ENCODE measurements at places on chromosomes 3 and 15.

DNA sequence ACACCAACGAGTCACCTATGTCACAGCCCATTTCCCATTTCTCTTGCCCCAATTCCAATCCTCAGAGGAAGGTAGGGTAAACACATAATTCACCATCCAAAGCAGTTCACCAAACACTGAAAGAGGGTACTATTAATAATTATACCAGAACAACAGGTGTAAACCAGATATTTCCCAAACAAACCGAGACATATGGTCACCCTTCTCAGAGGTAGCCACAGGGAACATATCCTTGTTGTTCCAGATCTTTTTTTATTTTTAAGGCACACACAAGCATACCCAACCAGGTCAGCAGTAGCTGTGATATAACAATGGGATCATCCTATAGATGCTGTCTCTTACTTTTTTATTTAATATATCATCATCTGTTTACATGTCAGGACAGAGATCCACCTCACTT lies 24.7 kb downstream of the MAGI1 start:
- no peak for DNase-seq

DNA sequence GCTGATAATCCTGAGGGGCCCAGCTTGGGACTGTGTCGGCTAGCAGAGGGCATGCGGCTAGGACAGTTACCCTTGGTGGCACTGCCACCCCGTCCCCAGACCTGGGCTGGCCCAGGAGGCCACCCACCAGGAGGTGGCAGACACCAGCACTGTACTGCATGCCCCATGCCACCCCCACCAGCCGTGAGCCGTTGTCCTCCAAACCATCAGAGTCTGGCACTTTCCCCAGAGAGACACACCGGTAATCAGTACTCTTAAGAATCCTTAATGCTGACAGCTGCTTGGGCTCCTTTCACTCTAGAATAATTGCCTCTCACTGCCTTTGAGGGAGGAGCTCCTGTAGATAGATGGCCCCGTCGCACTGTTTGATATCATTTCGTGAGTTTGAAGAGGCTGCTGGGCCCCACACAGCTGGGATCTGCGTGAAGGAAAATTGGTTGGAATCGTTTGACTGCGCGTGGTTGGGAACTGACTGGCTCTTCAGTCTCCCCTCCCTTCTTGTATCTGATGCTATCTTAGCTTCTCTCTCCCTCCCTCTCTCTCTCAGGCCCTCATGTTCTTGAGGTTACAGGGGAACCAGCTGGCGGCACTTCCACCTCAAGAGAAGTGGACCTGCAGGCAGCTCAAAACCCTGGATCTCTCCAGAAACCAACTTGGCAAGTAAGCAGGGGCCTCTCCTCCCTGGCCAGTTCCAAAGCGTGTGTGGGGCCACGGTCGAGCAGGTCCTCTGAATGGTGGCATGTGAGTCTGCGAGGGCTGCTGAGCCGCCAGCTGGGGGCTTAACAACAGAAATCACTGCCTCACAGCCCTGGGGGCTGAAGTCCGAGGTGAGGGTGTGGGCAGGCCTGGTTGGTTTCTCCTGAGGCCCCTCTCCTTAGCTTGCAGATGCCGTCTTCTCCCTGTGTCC lies 94.9 kb downstream of the LRRK1 start:
- no peak for DNase-seq

GRCh38 chr3:132432639-132433038 lies 15.3 kb downstream of the DNAJC13 start:
- no peak for DNase-seq

DNA sequence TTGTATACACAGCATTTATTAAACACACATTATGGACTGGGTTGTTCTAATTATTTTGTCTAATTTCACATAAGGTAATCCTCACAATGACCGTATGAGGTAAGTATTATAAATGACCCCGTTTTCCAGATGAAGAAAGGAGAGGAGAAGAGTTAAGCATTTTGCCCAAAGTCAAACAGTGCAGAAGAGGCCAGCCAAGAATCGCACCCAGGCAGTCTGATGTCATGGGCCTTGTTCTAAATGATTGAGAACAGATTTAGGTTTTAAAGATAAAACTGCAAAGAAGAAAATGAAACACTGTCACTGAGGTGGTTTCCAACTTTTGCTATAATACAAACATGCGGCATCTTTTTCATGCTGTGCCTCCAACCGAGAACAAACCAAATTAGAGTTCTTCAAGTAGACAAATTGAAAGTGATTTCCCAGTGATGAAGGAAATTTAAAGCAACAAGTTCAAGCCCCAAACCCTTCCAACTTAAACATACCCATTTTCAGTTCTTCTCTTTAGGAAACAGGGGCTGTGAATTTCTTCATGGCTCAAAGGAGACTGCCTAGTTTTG lies 155.3 kb downstream of the THRB start:
- DNase-seq: no peak

GRCh38 chr3:23115171-23115877 lies 87.8 kb upstream of the UBE2E2 start:
- DNase-seq: no peak

- no peak for DNase-seq
Measured at GRCh38 chr15:98884894-98885293, 122.7 kb downstream of the PGPEP1L start.

DNA sequence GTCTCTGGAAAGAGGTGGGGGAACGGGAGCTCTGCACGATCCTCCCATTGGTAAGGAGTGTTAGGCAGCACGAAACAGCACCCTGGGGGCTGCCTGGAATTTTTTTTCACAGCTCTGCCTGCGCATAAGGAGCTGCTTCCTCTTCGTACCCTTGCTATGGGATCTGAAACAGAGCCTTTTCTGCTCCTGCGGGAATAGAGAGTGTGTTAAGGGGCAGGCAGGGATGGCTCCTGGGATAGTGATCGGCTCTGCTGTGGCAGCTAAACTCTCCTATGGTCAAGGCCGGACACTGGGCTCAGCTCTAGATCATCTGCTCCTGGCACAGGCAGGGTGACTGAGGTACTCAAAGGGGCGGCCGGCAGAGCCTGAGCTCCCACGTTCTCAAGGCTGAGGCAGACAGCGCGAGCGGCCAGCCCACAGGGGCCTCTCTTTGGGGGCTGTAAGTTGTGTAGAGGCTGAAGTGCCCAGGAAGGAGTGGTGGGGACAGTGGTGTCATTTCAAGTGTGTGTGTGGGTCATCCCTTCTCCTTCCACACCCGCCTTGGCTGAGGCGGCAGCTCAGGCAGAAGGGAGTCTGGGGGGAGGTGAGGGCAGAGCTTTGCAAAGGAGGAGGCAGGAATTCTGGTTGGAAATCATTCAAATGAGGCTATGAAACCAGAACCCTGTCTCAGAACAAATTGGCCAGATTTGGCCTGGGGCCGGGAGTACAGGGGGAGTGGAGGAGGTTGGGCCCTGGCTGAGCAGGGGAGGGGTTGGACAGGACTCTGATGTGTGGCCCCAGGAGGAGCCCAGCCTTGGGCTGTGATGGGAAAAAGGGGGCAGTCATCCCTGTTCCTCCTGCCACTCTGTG lies 31.0 kb downstream of the EPHB3 start:
- no peak for DNase-seq

DNA sequence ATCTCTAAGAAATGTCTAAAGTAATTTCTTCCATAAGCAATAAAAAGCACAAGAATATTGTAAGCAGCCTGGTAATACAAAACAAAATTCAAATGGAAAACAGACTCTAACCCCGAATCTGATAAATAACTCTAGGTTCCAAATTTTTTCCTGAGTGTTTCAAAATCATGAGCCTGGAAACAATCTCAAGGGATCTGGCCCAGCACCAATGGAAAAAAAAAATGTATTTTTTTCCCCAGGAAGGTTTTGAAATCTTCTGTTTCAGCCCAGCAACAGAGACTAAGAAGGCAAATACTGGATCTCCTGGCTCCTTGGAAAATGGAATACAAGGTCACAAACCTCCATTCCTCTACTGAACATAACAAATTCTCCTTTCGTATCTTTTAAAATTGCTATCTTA lies 13.0 kb downstream of the TBC1D2B start:
- no peak for DNase-seq

DNA sequence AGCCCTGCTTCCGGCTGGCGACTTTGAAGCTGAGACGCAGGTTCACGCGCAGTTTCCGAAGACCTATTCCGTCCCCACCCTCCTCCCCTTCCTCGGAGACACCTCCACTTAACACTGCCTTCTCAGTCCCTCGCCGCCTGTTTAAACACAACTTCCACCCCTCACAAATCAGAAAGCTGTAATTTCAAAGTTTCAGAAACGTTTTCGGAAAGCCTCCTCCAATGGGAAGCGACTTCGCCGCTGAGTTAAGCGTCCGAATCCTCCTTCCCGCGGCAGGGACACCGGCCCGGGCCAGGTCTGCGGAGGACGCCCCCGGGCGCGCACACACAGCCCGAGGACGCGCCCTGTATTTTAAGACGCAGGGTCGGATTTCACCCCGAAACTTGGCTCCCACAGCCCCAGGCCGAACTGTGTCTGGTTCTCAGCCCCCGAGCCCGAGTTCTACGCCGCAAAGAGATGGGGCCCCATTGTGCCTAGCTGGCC lies 559 bp upstream of the LRRN1 start:
- DNase-seq: peak; percentile 17

DNA sequence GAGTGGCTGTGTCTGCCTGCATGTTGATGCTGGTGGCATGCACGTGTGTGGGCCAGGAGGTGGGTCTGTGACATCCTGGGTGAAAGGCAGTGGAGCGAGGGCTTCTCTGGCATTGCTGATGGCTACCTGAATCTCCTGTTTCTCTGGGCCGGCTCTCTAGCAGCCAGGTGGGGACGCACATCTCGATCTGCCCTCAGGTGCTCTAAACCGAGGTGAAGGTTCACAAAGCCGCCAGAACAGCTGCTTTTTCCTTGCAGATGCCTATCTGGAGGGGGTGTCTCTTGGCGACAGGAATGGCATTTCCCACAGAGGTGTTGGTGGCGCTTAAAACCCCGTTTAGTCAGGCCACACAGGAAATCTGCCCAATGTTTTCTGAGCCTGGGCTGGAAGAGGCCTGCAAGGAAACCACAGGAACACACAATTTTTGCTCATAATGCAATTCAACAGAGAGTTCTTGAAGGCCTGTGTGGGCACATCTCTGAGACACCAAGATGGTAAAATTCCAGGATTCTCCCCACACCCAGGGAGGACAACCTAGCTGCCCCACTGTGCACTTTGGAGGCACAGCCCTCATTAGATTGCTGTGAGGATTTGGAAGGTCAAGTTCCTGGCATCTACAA lies 11.9 kb downstream of the TMEM158 start:
- DNase-seq: no peak

GRCh38 chr3:134314588-134315285 lies 59.5 kb downstream of the AMOTL2 start:
- DNase-seq: no peak

DNA sequence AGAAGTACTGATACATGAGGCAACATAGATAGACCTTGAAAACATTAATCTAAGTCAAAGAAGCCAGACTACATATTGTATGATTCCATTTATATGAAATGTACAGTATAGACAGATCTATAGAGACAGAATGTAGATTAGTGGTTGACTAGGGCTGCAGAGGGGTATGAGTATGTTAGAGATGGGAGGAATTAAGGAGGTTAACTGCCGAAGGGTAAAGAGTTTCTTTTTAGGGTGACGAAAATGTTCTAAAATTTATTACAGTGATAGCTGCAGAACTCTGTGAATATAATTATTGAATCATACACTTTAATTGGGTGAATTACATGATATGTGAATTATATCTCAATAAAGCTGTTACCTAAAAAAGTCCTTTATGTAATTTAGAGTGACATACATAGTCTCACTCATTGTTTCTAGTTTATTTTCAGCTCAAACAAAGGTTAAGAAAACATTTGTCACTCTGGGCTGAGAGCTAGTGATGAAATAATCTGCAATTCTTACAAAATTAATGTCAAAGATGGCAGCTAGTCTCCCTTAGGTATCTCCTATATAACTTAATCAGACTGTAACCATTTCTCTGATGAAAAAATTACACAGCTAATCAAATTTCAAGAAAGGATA lies 61.4 kb downstream of the DENND4A start:
- DNase-seq: no peak

GRCh38 chr3:125037498-125038150 lies 18.2 kb downstream of the HEG1 start:
- DNase-seq: no peak

DNA sequence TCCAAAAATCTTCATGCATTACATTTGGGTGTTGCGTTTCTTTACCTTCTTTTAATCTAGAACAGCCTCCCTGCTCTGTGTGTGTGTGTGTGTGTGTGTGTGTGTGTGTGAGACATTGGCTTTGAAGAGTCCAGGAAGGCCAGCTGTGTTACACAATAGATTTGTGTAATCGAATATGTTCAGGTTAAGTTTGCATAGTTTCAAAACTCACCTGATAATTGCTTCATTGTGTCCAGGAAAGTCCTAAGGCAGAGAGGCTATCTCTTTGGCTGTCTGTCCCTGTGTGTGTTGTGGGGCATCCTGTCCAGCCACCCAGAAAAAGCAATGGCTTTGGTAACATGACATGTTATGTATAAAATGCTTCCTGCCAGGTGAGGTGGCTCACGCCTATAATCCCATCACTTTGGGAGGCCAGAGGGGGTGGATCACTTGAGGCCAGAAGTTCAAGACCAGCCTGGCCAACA lies 37.5 kb downstream of the ZNF710 start:
- DNase-seq: no peak

DNA sequence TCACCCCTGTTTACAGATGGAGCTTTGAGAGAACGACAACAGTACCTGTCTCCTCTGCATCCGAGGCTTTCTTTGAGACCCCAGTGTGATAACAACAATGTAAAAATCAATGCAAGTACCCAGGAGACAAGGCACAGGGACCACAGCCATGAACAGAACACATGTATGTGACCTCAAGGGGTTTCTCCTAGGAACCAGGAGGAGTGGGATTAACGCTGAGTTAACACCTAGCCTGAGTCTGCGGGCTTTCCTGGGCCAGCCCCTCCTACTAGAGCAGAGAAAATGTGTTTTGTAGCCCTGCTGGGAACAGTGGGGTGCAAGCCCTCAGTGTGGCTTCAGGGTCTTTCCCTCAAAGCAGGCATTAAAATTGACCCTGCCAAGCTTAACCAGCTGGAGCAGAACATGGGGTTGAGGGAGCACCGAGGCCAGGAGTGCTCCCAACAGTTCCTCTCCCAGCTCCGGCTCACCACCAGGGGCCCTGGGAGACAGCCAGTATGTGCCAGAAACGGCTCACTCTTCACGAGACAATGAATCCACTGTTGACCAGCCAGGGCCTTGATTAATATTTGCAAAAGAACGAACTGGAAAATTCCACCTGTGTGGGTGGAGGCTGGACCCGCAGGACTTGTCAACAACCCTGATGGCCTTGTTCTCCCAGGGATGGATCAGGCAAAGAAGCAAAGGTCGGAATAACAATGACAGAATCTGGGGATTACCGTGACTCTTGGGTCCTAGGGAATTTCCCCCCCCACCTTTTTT lies 3.6 kb downstream of the CHDH start:
- DNase-seq: no peak

Measured in CD4-positive, alpha-beta T cell treated with Interleukin-21 for 1 hour (primary cell).